ENCODE measurements at places on chromosomes 3 and 15.

GRCh38 chr3:177449360-177450006 lies 252.2 kb upstream of the TBL1XR1 start:
- no peak for DNase-seq

GRCh38 chr15:35393398-35393797 lies 152.6 kb downstream of the DPH6 start:
- DNase-seq = no peak

DNA sequence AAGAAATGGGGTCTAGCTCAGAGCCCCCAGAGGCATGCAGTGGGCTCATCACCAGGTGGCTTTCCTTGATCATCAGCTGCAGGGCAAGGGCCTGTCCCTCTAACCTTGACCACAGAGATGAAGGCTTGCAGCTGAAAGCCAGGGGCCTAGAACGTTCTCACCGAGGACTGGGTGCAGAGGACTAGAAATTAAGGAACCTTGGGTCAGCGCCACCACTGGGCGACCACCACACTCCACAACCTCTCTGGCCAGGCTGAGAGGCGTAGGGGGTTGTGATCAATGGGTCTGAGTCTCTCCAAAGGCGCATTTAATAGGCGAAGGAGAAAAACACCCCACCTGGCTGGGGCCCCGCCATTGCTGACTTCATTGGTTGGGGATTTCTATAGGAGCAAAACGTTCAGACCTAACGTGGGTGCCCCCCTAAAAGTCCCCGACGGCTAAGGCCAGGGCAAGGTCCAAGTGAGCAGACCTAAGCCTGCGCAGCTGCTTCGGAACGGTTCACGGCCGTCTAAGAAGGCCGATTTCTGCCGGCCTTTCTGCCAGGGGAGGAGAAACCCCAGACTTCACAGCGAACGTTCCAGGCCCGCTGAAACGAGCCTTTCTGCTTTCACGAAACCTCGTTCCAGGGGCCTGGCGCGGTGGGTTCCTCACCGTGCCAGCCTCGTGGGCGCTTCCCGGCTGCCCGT lies 915 bp downstream of the BCL2L10 start:
- no peak for DNase-seq

GRCh38 chr3:52225452-52226228 lies at the start of gene TLR9:
Gene TLR9, minus strand, starts transcription at chr3:52225645. Its CDS starts 116 bp downstream, at chr3:52225529.
- DNase-seq = no peak

- no peak for DNase-seq
These were observed 114.6 kb downstream of the CYP19A1 start for GRCh38 chr15:51223771-51224229.

DNA sequence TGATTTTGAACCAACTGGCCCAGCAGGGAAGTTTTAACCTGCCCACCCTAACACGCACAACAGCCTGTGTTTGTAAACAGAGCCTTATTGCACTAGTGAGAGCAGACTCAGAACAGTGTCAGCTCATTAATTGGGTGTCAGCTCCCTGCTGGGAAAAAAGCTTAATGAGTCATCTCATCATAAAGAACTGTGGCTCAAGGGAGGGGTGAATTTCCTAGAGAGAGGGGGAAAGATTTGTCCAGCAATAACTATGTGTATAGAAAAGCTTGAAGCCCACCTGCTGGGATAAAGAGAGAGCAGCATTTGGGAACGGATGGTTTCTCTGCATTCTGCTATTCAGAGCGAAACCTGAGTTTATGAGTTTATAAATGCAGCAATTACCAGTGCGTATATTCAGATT lies 48.9 kb upstream of the GMNC start:
- DNase-seq = no peak

GRCh38 chr3:178079966-178080365 lies 456.3 kb upstream of the KCNMB2 start:
- no peak for DNase-seq

DNA sequence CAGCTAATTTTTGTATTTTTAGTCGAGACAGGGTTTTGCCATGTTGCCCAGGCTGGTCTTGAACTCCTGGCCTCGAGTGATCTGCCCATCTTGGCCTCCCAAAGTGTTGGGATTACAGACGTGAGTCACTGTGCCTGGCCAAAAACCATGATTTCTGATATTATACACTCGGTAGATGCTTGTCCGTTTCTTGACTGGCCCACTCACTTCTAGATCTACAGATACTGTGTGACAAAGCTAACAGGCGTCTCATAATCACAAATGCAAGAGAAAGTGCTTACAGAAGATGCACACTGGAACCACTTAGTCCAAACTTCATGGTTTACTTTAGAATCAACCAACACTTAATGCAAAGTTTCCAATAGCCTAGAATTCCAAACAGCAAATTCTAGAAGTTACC lies 8.4 kb downstream of the PROK2 start:
- no peak for DNase-seq

DNA sequence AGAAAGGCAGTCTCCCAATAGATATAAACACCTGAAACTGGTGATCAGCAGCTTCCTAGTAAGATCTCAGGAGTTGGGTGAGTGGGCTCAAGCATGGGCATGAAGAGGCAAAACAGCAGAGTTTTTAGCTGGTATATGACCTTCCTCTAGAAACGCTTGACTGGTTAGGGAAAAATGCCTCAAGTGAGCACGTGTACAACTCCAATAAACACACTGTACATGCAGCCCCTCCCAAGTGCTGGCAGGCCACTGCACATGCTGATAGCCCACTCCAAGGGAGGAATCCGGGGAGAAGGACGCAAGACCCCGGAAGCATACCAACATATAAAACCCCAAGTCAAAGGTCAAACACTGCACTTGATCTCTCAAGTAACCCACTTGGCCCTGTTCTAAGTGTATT lies 143.0 kb downstream of the FMN1 start:
- no peak for DNase-seq

- no peak for DNase-seq
These were observed 104.8 kb upstream of the RAD18 start for GRCh38 chr3:9068051-9068450.

GRCh38 chr15:57655809-57656208 lies 50.7 kb upstream of the POLR2M start:
- DNase-seq = no peak

GRCh38 chr3:192011137-192011536 lies 550.2 kb downstream of the PYDC2 start:
- no peak for DNase-seq
